ENCODE measurements at places on chromosomes 7 and 10.

DNA sequence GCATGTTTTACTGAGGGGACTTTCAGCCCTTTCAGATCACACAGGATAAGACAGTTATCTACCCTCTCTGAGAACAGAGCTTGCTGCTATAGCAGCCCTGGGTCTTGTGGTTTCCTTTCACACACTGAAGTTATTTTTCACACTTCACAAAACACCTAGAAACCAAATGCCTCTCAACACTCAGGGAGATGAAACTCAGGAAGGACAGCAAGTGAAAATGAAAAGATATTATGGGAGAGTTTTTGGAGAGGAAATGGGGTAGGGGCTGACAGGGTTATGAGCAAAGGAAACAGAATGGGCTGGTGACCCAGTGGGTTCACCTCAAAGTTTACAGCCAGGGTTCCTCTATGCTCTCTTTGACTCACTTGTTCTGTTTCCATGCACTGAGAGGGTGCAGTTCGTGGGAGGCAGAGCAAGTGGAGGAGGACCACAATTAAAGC lies 17.0 kb upstream of the GIMAP2 start:
- DNase-seq = no peak

DNA sequence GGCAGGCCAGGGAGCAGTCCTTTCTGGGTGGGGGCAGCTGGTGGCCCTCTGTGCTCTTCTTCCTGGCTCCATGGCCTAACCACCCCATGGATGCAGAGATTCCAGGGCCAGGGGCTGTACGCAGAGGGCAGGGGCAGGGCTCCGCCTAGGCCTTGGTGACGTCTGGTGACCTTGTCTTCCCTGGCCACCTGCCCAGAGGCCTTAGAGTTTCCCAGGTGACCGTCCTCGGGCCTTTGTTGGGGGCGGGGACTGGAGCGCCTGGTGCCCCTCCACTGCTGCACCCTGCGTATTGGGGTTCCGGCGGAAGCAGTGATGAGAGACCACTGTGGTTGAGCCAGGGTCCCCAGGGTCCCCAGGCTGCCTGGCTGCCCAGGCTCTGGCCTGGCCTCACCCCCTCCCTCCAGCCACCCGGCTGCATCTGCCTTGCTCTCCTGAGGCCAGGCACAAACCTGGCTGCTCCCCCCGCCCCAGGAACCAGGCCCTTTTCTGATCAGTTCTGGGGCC lies 10.3 kb downstream of the PWWP2B start:
- no peak for DNase-seq

DNA sequence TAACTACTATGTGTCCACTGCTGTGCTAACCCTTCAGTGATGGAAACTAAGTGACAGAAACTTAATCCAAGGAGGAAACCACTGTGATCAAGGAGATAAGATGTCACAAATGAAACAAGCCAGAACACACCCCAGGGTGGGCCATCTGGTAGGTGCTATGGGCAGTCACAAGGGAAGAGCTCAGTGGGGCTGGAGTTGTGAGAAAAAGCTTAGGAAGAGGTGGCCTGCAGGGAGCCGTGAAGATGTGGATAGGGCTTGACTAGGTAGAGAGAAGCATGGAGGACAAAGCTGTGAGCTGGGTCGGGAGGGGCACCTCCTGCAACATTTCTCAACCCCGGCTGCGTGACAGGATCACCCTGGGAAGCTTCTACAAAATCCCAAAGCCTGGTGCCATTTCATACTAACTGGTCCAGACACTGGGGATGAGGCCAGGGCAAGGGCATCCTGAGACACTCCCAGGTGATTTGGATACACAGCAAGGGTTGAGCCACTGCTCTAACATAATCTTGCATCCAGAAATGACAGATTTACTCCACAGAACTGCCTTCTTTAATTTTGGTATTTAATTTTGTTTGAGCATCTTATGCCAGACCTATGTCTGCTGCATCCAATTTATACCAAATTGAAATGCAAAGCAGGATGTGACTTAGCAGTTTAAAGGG lies 69.3 kb downstream of the OSBPL3 start:
- DNase-seq = no peak

- no peak for DNase-seq
Measured at GRCh38 chr10:72245949-72246525, 27.7 kb upstream of the DDIT4 start.

- DNase-seq = no peak
Measured at GRCh38 chr10:88232029-88232895, 350.9 kb downstream of the RNLS start.

GRCh38 chr7:128672927-128673517 lies 930 bp downstream of the GARIN1A start:
- DNase-seq = no peak

DNA sequence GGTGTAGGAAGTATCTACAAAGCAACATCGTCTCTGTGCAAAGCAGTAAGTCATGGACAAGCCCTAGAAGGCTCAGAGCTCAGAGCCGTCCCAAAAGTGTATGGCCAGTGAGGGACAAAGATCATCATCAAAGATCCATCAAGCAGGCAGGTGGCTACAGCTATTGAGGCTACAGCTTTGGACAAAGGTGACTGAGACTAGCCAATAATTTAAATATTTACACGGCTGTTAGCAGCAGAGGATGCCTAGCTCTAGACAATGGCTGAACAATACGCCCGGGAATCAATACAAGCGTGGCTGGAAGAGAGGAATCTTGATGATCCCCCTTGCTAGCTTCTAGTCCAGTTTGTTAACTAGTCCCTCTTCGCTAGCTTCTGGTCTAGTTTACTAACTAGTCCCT lies 17.9 kb downstream of the NMT2 start:
- no peak for DNase-seq

GRCh38 chr10:124168581-124168980 lies 75.2 kb upstream of the CHST15 start:
- DNase-seq = no peak

DNA sequence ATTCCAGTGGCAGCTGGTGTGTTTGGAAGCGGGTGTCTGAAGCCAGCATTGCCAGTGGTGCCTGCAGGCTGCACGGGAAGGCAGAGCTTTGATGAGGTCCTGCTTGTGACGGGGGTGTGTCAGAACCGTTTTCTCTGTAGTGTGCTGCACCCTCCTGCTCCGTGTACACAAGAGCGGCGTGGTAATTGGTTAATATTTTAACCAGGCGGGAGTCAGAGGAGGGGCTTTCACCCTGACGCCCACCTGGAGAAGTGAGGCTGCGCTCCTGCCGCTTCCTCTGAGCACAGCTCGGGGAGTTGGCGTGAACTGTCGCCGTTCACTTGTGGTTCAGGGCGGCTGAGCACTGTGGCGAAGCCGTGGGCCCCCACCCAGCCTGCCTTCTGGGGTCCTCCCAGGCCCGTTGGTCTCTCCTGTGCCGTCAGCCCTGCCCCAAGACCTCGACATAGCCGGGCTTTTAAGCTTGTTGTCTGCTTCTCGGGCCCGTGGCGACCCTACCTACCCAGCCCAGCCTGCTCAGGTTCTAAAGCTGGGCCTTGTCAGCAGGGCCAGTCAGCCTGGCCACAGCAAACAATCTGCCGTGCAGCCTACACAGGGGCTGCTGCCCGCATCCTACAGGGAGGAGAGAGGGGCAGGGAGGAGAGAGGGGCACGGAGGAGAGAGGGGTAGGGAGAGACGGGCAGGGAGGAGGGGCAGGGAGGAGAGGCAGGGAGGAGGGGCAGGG lies 11.6 kb downstream of the NKX6-2 start:
- no peak for DNase-seq

DNA sequence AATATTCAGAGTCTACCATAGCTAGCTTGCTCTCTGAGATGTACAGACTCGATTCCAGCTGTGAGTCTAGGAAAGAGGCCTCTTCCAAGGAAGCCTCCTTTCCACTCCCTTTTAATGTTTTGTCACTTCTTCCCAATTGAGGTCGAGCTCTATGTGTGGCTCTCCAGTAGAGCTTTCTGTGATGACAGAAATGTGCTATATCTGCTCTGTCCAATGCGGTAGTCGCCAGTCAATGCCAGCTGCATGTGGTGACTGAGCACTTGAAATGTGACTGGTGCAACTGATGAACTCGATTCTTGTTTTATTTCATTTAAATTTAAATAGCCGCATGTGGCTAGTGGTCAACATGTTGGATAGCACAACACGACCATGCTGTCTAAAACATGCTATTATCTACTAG lies 387.0 kb upstream of the NRP1 start:
- no peak for DNase-seq

DNA sequence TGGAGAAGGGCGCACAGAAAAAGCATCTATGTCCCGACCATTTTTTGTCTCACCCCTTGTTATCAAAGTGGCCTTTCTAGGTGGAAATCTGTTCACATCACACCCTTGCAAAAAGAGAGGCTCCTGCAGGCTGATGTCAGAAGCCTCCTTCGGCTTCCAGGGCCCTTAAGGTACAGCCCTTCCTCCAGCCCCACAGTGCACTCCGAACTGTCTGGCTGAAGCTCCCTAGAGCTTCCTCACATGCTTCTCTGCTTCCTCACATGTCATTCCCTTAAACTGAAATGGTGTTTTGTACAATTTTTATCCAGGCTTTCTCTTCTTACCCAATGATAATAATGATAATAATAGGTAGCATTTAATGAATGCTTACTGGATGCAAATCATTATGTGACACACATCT lies 210.3 kb downstream of the INHBA start:
- DNase-seq = no peak

DNA sequence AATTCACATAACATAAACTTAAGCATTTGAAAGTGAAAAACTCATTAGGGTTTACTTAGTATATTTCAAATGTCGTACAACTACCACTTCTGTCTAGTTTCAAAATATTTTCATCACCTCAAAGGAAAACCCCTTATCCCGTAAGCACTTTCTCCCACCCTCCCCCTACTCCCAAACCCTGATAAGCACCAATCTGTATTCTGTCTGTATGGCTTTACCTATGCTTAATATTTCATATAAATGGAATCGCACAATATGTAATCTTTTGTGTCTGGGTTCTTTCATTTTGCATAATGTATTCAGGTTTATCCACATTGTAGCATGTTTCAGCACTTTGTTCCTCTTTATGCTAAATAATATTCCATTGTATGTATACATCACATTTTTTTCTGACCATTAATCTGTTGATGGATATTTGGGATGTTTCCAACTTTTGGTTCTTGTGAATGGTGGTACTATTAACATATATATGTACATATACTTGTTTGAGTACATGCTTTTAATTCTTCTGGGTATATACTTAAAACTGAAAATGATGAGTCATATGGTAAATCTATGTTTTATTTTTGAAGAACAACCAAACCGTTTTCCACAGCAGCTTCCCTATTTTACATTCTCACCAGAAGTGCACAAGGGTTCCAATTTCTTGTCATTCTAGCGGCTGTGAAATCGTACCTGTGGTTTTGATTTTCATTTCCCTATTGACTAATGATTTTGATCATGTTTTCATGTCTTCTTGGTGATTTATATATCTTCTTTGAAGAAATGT lies 6.2 kb upstream of the STARD3NL start:
- no peak for DNase-seq

DNA sequence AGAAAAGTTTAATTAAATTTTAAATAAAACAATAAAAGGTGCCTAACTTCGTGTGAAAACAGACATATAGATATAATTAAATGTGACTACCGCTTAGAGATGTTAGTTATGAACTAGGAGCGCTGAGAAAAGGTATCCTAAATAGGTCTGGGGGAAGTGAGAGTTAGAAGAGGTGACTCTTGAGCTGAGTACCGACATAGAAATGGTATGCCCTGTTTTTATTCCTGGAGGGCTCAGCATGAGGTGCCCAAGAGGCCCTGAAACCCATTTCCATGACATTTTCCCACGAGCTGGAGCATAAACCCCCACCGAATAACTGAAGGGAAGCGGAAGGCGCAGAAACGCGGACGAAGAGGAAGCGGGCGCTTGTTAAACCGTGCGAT lies 433 bp upstream of the STARD3NL start:
- no peak for DNase-seq

GRCh38 chr7:156611014-156612010 lies 29.3 kb upstream of the RNF32 start:
- no peak for DNase-seq

GRCh38 chr7:4042402-4043045 lies 639.6 kb upstream of the FOXK1 start:
- no peak for DNase-seq

GRCh38 chr7:149878523-149878921 lies 4.8 kb downstream of the ATP6V0E2 start:
- no peak for DNase-seq

GRCh38 chr7:4257146-4258111 lies 424.7 kb upstream of the FOXK1 start:
- DNase-seq = no peak

DNA sequence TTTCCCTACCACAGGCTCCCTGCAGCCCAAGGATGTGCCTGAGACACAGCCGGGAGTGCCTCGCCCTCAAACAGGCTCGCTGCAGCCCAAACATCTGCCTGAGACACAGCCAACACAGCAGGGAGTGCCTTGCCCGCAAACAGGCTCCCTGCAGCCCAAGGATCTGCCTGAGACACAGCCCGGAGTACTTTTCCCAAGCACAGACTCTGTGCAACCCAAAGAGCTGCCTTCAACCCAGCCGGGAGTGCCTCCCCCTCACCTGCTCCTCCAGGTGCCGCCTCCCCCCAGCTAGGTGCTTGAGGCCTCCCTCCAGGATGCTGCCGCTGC lies 42.9 kb downstream of the ANTXRL start:
- DNase-seq = no peak

DNA sequence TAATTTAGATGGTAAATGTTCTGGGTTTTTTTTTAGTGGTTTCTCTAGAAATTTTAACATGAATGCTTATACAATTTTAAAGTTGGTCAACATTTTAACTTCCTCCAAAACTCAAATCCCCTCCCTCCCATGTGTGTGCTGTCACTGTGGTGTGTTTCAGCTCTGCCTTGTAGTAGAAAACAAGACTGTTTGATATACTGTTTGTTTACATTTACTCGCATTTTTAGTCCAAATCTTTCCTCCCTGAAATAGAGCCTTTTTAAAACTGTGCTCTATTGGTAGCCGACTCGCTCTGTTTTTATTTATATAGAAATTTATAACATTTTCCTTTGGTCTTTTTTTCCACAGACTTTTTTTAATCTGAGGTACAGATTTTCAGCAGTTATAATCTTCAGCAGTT lies 19.3 kb downstream of the PROSER2 start:
- DNase-seq = no peak

DNA sequence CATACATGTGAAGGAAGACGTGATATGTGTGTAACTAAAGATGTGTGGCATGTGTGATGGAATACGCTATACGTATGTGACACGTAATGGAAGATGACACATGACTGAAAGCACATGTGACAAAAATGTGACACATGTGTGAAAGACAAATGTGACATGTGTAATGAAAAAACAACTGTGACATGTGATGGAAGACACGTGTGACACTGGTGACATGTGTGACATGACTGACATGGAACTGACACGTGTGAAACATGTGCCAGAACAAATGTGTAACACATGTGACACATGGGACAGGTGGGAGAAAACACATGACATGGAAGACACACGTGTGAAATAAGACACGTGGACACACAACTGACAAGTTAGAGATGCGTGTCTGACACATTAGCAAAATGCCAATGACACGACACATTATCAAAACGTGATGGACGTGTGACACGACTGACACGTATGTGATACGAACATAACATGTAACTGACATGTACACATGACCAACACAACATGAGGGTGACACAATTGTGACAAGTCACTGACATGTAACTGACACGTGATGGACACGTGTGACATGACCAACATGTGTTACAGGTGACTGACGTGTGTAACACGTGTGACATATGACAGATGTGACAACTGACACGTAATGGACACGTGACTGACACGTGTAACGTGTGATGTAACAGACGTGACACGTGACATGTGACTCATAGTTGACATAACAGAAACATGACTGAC lies 24.4 kb downstream of the CRPPA start:
- no peak for DNase-seq

GRCh38 chr10:35394934-35395333 lies 58.6 kb downstream of the CCNY start:
- DNase-seq = no peak

All from GM04503 (cell line).